Left ventricle myocardium inferior (tissue), 1 donor: ENCODE measurements at places on chromosomes 16 and 17. TPM values are rescaled to one million over a fixed set of nuclear protein-coding genes. Genes with fewer than 3 reads are reported as not detected.
A peak's percentile ranks its signal among the peaks of the same experiment; 100 is the strongest.

DNA sequence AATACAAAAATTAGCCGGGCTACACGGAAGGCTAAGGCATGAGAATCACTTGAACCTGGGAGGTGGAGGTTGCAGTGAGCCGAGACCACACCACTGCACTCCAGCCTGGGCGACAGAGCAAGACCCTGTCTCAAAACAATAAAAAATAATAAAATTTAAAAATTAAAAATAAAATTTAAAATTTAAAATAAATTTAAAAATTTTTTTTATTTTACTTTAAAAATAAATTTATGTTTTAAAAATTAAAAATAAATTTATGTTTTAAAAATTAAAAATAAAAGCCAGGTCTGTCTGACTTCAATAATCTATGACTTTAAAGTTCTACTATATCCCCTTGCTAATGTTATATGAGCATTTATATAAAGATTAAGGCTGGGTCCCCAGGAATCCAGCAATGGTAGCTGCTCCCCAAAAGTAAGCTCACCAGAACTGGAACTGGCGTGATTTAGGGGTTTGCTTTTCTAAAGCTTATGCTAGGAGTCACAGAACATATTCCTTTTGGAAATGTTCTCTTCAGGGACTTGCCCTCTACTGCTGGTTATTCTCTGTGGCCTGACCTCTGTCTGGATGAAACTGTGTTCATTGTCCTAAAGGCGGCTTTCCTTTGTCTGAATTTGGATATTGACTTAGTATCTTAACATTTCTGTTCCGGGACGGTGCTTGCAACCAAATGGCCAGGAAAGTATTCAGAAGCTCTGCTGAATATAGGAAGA lies 140.2 kb upstream of the NOL11 start:
- peaks cover 7% of the 10 kb centered on the region for H3K36me3 ChIP-seq
- H3K27ac ChIP-seq, result no peak overlapping the region
- H3K4me1 ChIP-seq, result no peaks in the 10 kb centered on the region
- DNase-seq, result no peak
- H3K27me3 ChIP-seq, result no peaks in the 10 kb centered on the region

- H3K36me3 ChIP-seq, result no peaks in the 10 kb centered on the region
- peak; percentile 62 for DNase-seq
- no peak overlapping the region for H3K27ac ChIP-seq
- H3K4me3 ChIP-seq, result no peak overlapping the region
- H3K27me3 ChIP-seq, result peaks cover 42% of the 10 kb centered on the region
- H3K4me1 ChIP-seq, result no peaks in the 10 kb centered on the region
Measured at GRCh38 chr17:74493331-74493833, 26.9 kb downstream of the CD300A start.

- H3K4me1 ChIP-seq, result no peaks in the 10 kb centered on the region
- H3K27ac ChIP-seq, result no peak overlapping the region
- DNase-seq, result no peak
- peaks cover 51% of the 10 kb centered on the region for H3K36me3 ChIP-seq
Measured at GRCh38 chr16:4433228-4433627, 7.6 kb downstream of the DNAJA3 start.

GRCh38 chr17:45371414-45372324 lies 54.8 kb upstream of the MAP3K14 start:
- peak overlapping the region; percentile 57 for H3K4me3 ChIP-seq
- no peaks in the 10 kb centered on the region for H3K27me3 ChIP-seq
- no peaks in the 10 kb centered on the region for H3K36me3 ChIP-seq

GRCh38 chr16:57132470-57132869 lies 40.1 kb downstream of the CPNE2 start:
- no peaks in the 10 kb centered on the region for H3K27me3 ChIP-seq
- no peak overlapping the region for H3K4me3 ChIP-seq
- H3K4me1 ChIP-seq, result peaks cover 5% of the 10 kb centered on the region
- DNase-seq, result no peak

GRCh38 chr17:66451188-66452149 lies 149.1 kb downstream of the PRKCA start:
- no peaks in the 10 kb centered on the region for H3K4me1 ChIP-seq
- no peaks in the 10 kb centered on the region for H3K27me3 ChIP-seq
- no peak overlapping the region for H3K4me3 ChIP-seq
- no peak overlapping the region for H3K27ac ChIP-seq

DNA sequence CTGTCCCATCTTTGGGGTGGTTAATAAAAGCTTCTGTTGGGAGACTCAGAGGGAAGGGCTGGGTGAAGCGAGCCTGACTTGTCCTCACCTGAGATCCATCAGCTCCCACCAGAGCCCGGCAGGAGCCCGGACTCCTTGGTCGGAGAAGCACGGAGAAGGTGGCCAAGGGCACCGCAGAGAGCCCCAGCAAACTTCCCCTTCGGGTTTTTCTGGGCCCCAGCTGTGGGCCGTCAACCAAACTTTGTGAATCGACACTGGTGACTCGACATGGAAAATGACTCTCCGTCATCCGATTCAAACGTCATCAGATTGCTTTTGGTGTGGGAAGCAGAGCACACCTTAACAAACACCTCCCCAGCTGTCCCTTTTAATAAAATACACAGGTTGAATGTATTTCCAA lies 21.4 kb downstream of the ENPP7 start:
- H3K4me3 ChIP-seq, result no peak overlapping the region
- H3K27ac ChIP-seq, result no peak overlapping the region

DNA sequence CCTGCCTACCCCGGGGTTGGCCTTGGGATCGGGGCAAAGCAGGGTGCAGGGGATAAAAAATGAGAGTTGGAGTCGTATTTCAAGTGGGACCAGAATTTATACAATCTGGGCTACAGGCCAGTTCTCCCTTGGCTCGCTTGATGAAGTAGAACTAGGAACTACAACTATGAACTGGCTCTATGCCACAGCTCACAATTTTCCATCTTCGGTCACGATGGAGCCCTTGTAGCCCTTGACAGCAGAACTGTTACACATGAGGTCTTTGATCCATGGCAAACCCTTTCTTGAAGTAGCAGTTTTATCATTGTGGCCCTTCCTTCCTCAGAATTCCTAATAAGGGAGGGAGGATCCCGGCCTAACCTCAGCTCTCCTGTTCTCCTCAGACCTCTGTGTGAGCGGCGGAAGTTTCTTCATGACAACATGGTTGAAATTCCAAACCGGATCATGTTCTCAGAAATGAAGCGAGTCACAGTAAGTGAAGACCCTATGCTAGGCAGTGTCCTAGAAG lies 17.1 kb downstream of the LIG3 start:
- peaks cover 69% of the 10 kb centered on the region for H3K36me3 ChIP-seq
- no peaks in the 10 kb centered on the region for H3K27me3 ChIP-seq
- no peak for DNase-seq
- H3K4me1 ChIP-seq, result peaks cover 32% of the 10 kb centered on the region

- no peaks in the 10 kb centered on the region for H3K27me3 ChIP-seq
- H3K36me3 ChIP-seq, result peaks cover 9% of the 10 kb centered on the region
- H3K27ac ChIP-seq, result peak overlapping the region; percentile 100
- H3K4me3 ChIP-seq, result peak overlapping the region; percentile 55
- peaks cover 99% of the 10 kb centered on the region for H3K4me1 ChIP-seq
- no peak for DNase-seq
Measured at GRCh38 chr17:40069751-40070708, 7.3 kb downstream of the THRA start.

Gene RAP1GAP2
- total RNA-seq, result 63.8 TPM

Gene TP53TG3
- not detected for total RNA-seq

Gene PLEKHH3
- 21.5 TPM for total RNA-seq

Gene ZACN
- total RNA-seq, result not detected

Gene HP
- 1.6 TPM for total RNA-seq
